Activated naive CD4-positive, alpha-beta T cell treated with Interleukin-2 at 50 U/mL for 16 hours (primary cell): ENCODE measurements at places on chromosomes 11 and 22.

GRCh38 chr22:50473855-50474671 lies 772 bp downstream of the SBF1 start:
- DNase-seq, result peak; percentile 49

DNA sequence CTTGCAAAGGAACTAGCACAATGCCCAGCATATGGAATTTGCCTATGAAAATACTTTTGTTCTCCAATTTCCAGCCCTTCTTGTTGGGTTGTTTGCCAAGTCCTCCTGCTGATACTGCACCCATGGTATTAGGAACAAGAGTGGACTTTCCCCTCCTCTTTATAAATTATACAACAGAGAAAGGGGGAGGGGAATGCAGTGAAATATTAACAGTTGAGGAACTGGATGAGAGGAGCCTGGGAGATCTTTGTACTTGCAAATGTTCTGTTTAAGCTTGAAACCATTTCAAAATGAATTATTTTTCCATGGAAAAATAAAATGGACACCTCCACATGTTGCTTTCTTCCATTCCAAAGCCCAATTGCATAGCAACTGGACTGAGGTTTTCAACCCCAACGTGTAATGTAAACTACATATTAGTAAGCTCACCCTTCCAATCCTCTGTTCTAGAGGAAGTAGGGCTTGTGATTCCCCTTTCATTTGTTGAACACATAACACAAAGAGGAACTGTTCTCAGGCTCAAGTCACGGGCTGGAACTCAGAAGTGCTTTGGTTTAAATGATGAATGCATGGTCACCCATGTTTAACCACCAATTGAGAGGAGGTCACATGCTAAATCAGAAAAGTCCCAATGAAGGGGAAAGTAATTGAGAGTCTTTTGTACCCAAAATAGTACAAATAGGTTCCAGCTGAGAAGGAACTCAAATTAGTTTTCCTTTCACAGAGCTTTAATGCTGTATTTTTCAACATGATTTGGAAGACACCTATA lies 66.2 kb upstream of the ZC3H12C start:
- no peak for DNase-seq

- no peak for DNase-seq
Measured at GRCh38 chr11:35420371-35420770, 1.0 kb upstream of the SLC1A2 start.

- DNase-seq, result no peak
Measured at GRCh38 chr22:39530692-39531331, 1.7 kb downstream of the RPS19BP1 start.

- DNase-seq, result no peak
Measured at GRCh38 chr11:111514216-111515031, at the start of gene HOATZ. TSS of gene HOATZ (plus strand) at chr11:111514778. CDS start at chr11:111514785, 7 bp downstream.

- no peak for DNase-seq
Measured at GRCh38 chr11:122758974-122759373, 79.3 kb upstream of the CRTAM start.

GRCh38 chr11:119806064-119806915 lies 77.3 kb upstream of the NECTIN1 start:
- no peak for DNase-seq

DNA sequence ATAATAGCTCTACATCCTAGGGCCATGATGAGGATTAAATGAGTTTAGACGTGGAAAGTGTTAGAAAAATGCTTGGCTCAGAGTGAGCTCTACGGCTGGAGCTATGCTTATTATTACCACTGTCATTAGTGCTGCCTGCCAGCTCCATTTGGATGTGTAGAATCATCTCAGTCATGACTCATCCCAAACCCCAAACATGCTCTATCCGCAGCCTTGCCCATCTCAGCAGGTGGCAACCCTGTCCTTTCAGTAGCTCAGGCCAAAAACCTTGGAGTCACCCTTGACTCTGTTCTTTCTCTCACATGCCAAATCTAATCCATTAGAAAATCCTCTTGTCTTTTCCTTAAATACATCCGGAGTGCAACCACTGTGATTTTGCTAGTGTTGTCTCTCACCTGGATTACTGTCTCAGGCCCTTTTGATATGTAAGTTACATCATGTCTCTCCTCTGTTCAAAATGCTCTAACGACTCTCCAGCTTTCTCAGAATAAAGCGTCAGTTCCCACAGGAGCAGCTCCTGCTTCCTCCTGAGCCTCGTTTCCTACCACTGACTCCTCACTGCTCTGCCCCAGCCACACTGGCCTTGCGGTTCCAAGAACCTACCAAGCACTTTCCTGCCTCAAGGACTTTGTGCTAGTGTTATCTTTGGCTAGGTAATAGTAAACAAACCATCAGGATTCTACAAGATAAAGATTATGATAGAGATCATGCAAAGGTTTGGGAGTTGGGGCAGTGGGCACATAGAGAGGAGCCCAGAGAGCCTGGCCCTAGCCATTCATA lies 10.5 kb upstream of the CHRM1 start:
- no peak for DNase-seq

- no peak for DNase-seq
Measured at GRCh38 chr11:15841931-15842740, 514.2 kb downstream of the SOX6 start.

- DNase-seq, result no peak
Measured at GRCh38 chr11:18849406-18849805, 57.8 kb upstream of the PTPN5 start.

GRCh38 chr11:72578991-72579815 lies 95.0 kb downstream of the PDE2A start:
- DNase-seq, result no peak

GRCh38 chr11:130001461-130002351 lies 929 bp downstream of the PRDM10 start:
- DNase-seq, result peak; percentile 31

- no peak for DNase-seq
Measured at GRCh38 chr22:46984751-46985506, 222.5 kb downstream of the TBC1D22A start.

DNA sequence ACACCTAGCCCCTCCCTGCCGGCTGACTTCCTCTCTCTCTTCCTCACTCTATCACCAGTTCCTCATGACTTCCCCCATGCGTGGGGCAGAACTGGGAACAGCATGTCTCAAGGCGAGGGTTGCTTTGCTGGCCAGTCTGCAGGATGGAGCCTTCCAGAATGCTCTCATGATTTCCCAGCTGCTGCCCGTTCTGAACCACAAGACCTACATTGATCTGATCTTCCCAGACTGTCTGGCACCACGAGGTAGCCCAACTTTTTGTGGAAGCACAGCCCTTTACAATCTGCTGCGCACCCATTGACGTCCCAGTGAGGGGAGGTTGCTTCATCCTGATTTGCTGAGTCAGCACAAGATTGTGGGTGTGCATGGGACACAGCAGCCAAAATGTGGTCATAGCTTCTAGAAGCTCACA lies 8.6 kb downstream of the TCN2 start:
- DNase-seq, result no peak

- no peak for DNase-seq
Measured at GRCh38 chr11:102292933-102293332, 24.4 kb upstream of the BIRC3 start.

GRCh38 chr11:119635041-119635740 lies 93.8 kb downstream of the NECTIN1 start:
- DNase-seq, result no peak

DNA sequence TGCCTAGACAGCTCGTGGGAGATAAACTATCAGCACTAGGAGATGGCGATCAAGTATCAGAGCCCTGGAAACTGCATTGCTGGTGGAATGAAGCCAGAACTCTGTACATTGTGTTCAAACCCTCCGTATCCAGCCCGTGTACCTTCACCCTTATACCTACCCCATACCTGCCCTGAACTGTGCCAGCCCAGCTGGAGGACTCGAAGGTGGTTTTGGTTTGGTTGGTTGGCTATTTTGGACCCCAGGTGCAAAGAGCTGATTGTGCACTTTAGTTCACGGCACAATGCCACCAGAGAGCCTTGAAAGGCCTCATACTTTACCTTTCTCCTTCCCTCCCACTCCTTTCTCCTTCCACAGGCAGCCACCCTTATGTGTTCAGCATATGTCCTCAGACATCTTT lies 16.0 kb downstream of the FAM83F start:
- DNase-seq, result no peak

- DNase-seq, result no peak
Measured at GRCh38 chr11:15927864-15928217, 428.5 kb downstream of the SOX6 start.

DNA sequence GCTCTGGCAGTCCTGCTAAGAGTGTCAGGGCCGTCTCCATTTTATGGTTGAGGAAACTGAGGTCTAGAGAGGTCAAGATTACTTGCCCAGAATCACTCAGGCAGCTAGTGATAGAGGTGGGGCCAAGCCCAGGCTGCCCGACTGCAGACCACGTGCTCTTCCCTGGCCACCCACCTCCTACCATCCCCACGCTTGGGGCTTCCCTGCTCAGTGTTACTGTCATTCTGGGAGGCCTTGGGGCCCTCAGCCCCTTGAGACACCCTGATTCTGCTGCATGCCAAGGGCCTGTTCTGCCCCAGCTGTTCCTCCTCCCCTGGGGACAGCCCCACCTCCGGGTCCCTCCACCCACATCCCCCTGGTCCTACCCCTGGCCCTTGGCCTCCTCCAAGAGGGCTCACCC lies 17.2 kb upstream of the TAB1 start:
- DNase-seq, result no peak

DNA sequence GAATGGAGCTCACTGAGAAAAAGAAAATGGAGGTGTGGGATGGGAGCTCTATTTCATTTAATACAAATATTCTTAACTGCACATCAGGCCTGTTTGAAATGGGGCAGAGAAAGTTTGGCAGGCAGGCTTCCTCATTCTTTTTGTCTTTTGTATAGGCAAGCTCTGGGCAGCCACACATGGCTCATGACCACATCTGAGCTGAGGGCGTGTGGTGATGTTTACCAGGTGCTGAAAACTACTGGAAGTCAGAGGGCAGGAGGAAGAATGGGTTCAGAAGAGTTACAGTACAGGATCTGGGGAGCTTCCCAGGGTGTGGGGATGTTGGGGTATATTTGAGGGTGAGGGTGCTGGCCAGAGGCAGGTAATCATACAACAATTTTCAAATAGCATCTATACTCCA lies 66.3 kb upstream of the NAV2 start:
- DNase-seq, result no peak

DNA sequence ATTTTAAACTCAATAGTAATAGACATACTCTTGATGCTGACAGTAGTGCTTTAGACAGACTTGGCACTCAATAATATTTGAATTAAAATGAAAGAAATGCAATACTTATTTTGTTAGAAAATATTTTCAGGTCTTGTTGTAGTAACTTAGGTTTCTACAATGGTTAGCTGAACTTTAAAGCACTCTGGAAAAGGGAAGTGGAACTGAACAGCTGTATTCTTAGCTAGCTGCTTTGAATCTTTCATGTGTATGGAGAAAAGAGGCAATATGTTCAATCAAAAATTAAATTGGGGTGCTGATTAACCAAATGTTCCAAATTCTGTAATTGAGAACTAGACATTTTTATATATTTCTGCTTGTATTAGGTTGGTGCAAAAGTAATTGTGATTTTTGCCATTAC lies 517.9 kb upstream of the RAG2 start:
- DNase-seq, result no peak

DNA sequence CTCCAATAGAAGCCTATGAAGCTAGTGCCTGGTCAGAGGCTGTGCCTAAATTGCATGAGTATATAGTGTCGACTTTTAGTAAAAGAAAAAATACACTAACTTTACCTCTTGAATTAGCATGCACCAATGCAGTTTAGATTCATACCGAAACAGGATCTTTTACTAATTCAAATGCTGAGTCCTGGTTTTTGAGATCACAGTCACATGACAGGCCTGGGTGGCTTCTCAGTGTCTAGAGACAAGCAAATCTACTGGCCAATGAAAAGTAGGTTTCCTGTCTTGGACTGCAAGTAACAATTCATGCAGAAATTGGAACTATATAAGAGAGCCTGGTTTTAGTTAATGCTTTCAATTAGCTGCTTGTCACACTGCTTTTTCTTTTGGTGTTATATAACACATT lies 7.2 kb downstream of the ARHGEF12 start:
- no peak for DNase-seq

DNA sequence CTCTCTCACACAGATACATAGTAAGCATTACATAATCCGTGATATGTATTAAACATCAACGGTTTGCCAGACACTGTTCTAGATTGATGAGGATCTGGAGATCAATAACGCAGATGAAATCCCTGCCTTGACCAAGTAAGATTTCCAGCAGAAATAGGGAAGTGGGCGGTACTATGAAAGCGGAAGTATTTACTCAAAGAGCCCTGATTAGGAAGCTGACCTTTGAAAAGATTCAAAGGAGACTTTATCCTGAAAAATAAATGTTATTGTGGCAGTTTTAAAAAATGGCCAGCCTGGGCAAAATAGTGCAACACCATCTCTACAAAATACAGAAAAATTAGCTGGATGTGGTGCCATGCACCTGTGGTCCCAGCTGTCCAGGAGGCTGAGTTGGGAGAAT lies 26.8 kb downstream of the GAB2 start:
- no peak for DNase-seq

DNA sequence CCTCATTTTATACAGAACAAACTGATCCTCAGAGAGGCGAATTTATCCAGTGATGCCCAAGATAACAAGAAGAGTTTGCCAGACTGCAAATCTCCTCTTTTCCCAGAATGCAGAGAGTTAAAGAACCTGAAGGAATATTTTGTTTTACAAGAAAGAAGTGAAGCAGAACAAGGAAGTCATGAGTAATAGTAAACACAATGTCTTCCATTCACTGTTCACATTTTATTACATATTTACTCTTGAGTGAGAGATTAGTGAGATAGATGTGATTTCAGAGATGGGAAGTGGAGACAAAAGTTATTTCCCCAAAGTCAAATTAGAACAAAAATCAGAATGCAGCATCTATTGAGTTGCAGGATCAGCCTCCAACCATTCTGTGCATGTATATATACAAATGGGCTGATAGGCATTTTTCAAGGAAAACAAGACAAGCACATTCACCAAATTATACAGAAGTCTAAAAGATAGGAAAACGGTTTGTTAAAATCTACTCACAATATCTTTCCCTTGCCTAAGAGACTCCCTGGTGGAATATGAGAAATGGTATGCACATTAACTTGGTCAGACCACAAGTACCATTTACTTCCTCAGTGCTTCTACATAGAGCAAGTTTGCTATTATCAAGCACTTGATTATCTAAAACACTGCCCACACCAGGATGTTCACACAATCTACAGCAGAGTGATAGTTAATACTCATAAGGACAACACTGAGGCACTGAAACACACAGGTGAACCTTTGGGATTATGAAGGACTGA lies 12.0 kb downstream of the GUCY1A2 start:
- no peak for DNase-seq

DNA sequence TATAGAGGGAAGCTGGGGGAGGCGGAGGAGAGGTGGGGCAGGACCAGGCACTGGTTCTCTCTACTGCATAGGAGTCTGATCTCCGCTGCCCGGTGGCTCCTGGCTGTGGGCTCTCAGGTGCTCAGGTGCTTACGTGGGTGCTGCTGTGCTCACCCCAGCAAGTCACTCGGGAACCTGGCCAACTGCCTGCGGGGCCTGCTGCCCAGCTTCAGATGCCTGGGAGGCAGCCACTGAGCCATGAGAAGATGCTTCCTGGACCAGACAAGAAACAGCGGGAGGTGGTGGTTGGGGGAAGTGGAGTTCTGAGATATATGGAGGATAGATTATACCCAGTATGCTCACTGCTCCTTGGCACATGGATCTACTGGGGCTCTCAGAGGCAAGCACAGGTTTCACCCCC lies 1303.4 kb downstream of the TBC1D22A start:
- no peak for DNase-seq

GRCh38 chr11:37951996-37952395 lies 1354.0 kb upstream of the RAG2 start:
- no peak for DNase-seq
